ENCODE measurements at places on chromosomes 12 and 14.
A peak's percentile ranks its signal among the peaks of the same experiment; 100 is the strongest.

- no peak for DNase-seq
Observed at GRCh38 chr12:118714051-118714460, 267.3 kb upstream of the SRRM4 start.

- peak; percentile 16 for DNase-seq
Observed at GRCh38 chr12:1559676-1560091, 34.7 kb downstream of the FBXL14 start.

- DNase-seq, result peak; percentile 79
Observed at GRCh38 chr12:89414851-89415250, 62.5 kb upstream of the DUSP6 start.

DNA sequence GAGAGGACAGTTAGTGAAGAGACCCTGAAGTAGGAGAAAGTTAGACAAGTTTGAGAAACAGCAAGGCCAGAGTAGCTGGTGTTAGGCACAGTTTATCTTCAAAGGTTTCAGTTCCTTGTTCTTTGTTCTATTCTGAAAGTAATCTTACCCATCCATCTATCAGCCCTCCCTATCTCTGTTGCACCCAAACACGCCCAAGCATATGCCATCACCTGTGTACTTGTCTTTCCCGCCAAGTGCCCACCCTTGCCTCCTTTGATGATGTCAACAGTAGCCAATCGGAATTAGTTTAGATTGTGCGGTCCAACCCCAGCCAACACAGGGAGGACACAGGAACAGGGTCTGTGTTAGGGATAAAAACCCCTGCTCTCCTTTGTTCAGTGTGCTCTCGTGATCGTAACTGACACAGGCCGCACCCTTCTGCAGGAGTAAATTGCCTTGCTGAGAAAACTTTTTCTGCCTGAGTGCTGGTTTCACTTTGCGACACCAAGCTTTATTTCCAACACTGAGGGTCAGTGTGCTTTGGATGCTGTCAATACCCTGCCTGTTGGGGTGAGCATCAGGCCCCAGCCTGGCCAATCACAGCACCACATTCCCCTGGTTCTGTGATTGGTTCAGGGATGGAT, 4.7 kb upstream of the TMEM229B start:
- no peak for DNase-seq

- no peak for DNase-seq
Observed at GRCh38 chr12:131290255-131290959, 336.7 kb downstream of the ADGRD1 start.

DNA sequence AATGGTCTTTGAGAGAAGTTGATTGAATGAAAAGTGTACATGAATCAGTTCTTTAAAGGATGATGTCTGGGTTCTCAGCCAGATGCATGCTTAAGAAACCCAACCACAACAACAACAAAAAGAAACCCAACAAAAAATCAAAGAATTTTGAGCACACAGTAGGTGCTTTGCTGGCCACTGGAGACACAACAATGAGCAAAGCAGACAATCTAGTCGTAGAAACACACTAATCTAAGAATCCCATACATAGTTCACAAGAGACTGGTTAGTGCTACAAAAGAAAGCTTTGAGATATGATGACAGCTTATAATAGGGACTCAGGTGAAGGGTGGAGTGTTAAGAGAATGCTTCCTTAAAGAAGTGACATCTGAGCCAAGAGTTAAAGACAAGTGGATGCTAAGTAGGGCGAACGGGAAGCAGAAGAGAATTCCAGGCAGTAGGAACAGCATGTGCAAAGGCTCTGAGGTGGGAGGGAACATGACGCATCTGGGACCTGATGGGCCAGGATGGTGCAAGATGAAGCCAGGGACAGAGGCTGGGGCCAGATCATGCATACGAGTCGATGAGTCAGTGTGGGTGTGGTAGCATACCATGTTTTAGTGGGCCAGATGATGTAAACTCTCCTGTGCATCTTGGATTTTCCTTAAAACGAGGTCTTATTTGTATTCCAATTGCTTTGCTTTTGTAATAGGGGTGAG, 4.6 kb upstream of the HIP1R start:
- peak; percentile 51 for DNase-seq

- DNase-seq, result peak; percentile 87
Observed at GRCh38 chr12:118356809-118357256, 15.9 kb downstream of the TAOK3 start.

- no peak for DNase-seq
Observed at GRCh38 chr12:109716512-109717389, 3.1 kb downstream of the FAM222A start.

Data from fibroblast of upper back skin (primary cell).